ENCODE measurements at places on chromosomes 12 and 14.

DNA sequence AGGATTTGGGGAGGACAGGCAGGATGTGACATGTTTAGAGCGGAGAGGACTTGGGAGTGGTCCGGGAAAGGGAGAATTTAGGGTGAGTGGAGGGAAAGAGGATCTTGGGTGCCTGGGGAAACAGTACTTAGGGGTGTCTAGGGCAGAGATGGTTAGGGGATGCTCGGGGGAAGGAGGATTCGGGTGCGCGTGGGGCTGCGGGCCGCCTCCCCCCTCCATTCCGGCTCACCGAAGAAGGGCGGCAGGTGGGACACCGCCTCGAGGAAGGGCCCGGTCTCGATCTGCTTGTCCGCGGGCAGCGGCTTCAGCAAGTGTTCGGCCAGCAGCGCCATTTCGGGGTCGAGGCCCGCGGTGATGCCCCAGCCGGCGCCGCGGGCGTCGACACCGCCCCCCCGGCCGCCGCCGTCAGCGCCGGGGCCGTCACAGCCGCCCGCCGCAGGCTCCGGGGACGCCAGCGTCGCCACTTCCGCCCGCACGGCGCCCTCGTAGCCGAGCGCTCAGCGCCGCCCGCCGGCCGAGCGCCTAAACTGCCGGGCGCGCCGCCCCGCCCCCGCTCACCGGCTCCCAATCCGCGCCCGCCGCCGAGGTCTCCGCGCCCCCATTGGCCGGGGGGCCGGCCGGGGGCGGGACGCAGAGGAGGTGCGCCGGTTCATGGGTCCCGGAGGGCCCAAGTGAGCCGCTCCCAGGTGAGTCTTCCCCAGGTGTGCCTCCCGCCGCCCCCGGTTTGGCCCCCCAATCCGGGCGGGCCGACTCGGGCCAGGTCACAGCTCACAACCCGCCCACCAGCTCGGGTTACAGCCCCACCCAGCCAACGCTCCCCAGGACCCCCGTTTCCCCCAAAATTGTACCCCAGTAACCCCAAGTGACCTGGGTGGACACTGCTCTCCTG is at the start of gene GLTP:
Gene GLTP, minus strand, starts transcription at position 499 of the 889 bp plus-strand sequence. Its CDS starts 167 bp downstream, at position 332.
- H3K27me3 ChIP-seq, result no peaks in the 10 kb centered on the region
- DNase-seq, result peak; percentile 97
- peak within 1 kb of the TSS; percentile 99 for H3K4me3 ChIP-seq
- no peaks in the 10 kb centered on the region for H3K36me3 ChIP-seq
- H3K27ac ChIP-seq, result peak within 1 kb of the TSS; percentile 87
- H3K4me1 ChIP-seq, result peaks cover 24% of the 10 kb centered on the region

- H3K4me1 ChIP-seq, result peaks cover 2% of the 10 kb centered on the region
- H3K4me3 ChIP-seq, result no peak overlapping the region
- H3K27ac ChIP-seq, result no peak overlapping the region
- H3K36me3 ChIP-seq, result no peaks in the 10 kb centered on the region
These were observed 31.6 kb downstream of the KCNC2 start for GRCh38 chr12:75177997-75178396.

DNA sequence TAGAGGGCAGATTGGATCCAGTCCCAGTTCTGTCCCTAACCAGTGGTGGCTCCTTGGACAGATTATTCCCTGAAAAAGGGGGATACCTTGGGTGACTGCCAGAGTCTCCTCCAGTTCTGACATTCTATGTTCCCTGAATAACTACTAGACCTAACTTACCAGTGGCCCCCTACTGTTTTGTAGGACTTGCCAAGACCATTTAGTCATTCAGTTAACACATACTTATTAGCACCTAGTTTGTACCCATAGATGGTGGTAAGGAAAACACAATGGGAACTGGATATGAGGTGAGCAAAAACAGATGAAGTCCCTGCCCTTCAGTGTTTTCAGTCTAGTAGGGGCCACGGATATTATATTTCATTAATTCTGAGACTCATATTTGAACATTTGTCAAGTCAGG is 3.5 kb downstream of the PRPF40B start:
- no peak overlapping the region for H3K27ac ChIP-seq
- no peaks in the 10 kb centered on the region for H3K36me3 ChIP-seq
- no peak overlapping the region for H3K4me3 ChIP-seq
- peaks cover 3% of the 10 kb centered on the region for H3K27me3 ChIP-seq

GRCh38 chr12:80291108-80291754 is 152.8 kb upstream of the PTPRQ start:
- no peaks in the 10 kb centered on the region for H3K4me1 ChIP-seq
- H3K4me3 ChIP-seq, result no peak overlapping the region
- H3K36me3 ChIP-seq, result no peaks in the 10 kb centered on the region
- no peak for DNase-seq
- H3K27ac ChIP-seq, result no peak overlapping the region
- no peaks in the 10 kb centered on the region for H3K27me3 ChIP-seq

- no peaks in the 10 kb centered on the region for H3K36me3 ChIP-seq
- no peak overlapping the region for H3K27ac ChIP-seq
- H3K4me1 ChIP-seq, result no peaks in the 10 kb centered on the region
- no peak for DNase-seq
- no peak overlapping the region for H3K4me3 ChIP-seq
These were observed 34.3 kb downstream of the SERPINA3 start for GRCh38 chr14:94646481-94646880.

DNA sequence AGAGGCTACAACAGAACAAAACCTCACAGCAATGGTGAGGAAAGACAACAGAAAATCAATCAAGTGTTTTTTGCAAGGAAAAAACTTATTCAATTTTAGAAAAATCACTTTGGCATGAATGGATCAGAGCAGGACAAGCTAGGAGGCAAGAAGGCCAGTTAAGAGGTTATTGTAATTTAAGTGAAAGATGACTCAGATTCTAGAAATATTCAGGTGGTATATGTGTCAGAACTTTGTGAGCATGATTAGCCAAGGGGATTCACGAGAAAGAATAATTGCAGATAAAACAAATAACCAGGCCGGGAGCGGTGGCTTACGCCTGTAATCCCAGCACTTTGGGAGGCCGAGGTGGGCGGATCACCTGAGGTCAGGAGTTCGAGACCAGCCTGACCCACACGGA is 12.7 kb downstream of the GCH1 start:
- no peaks in the 10 kb centered on the region for H3K27me3 ChIP-seq
- peaks cover 3% of the 10 kb centered on the region for H3K36me3 ChIP-seq
- DNase-seq, result no peak
- H3K27ac ChIP-seq, result no peak overlapping the region
- H3K4me3 ChIP-seq, result no peak overlapping the region

DNA sequence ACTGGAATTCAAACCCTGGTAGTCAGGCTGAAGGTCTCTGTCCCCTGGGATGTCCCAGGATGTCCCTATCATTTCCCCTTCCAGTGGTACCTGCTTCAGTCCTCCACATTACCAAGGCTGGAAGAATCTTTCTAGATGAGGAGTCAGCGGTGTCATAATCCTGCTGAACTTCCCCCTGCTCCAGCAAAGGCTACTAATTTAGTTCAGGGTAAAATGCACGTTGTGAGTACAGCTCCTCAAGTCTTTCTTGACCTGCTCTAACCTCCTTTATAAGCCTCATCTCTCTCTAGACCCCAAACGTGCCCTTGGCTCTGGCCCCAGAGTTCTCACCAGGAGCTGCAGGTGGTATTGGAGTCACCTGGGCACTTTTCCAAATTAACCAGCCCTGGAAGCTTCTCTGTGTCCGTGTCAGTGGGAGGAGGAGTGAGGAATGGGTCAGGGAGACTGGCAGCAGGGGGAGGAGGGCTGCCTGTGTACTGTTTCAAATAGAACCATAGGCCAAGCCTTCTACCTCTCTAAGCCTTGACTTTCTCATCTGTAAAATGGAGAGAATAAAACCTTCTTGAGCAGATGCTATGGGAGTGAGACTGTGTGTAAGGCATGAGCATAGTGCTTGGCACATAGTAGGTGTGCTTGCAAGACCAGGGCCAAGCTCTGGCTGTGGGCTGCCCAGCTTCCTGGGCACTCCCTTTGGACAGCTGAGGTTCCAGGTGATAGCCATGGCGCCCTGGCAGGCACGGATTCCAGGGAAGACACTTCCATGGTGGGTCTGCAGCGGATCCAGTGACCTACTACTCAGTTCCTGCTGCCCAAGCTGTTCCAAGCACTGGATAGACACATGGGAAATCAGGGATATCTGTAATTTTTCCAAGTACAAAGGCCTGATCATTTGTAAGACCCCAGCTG is 24.5 kb downstream of the ASB2 start:
- peaks cover 52% of the 10 kb centered on the region for H3K4me1 ChIP-seq
- no peaks in the 10 kb centered on the region for H3K27me3 ChIP-seq
- H3K4me3 ChIP-seq, result no peak overlapping the region
- DNase-seq, result no peak
- peaks cover 19% of the 10 kb centered on the region for H3K36me3 ChIP-seq
- peak overlapping the region; percentile 34 for H3K27ac ChIP-seq

DNA sequence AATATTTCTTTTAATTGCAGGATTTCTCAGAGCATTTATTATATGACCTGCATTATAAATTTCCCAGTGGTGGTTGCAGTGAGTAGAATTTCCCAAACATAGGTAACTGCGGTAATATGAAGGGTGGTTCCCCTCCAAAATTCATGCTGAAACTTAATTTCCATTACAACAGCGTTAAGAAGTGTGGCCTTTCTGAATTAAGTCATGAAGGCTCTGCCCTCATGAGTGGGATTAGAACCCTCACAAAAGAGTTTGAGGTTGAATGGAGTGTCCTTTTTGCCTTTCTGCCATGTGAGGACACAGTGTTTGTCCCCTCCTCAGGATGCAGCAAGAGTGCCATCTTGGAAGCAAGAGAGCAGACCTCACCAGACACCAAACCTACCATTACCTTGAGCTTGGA is 233.6 kb downstream of the KTN1 start:
- no peaks in the 10 kb centered on the region for H3K27me3 ChIP-seq
- DNase-seq, result no peak
- peaks cover 1% of the 10 kb centered on the region for H3K36me3 ChIP-seq
- H3K4me1 ChIP-seq, result peaks cover 5% of the 10 kb centered on the region
